HTR-8/SVneo (cell line): ENCODE measurements at places on chromosomes 16 and 17.

- DNase-seq: no peak
Measured at GRCh38 chr16:49021136-49021535, 260.5 kb downstream of the CBLN1 start.

DNA sequence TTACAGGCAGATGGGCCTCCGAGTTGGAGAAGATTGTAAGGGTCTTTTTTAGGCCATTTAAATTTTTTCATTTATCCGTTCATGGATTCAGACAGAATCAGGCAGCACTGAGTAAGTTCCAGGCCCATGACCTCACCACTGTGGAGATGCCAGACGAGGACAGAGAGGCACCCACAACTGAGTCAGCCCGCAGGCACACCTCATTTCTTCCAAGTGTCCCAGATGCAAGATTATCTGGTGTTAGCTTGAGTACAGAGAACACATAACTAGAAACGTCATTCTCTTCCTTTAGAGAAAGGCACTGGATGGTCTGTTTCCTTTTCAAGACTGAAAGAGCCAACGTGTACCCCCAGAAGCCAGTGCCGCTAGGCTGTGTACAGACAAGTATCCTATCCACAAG, 16.9 kb downstream of the CLEC16A start:
- DNase-seq: no peak

DNA sequence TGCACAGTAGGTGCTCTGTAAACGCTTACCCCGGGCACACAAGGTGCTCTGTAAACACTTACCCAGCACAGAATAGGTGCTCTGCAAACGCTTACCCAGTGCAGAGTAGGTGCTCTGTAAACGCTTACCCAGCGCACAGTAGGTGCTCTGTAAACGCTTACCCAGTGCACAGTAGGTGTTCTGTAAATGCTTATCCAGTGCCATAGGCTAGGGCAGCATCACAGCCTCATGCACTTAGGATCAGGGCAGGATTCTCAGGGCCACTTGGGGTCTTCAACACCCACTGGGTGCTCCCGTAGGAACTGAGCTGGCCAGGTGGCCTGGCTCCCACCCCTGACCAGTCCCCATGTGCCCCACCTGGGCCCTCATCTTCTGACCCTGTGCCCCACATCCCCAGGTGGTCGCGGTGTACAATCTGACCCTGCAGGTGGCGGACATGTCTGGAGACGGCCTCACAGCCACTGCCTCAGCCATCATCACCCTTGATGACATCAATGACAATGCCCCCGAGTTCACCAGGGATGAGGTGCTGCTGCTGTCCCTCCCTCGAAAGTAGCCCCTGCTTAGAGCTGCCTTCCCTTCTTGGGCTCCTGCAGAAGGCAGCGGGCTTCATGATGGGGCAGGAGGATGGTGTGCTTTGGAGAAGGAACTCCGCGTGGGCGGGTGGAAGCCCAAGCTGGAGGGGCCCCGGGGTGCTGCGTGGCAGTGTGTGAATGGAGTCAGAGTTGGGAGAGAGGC, 13.1 kb downstream of the SLC22A31 start:
- DNase-seq: peak; percentile 39

DNA sequence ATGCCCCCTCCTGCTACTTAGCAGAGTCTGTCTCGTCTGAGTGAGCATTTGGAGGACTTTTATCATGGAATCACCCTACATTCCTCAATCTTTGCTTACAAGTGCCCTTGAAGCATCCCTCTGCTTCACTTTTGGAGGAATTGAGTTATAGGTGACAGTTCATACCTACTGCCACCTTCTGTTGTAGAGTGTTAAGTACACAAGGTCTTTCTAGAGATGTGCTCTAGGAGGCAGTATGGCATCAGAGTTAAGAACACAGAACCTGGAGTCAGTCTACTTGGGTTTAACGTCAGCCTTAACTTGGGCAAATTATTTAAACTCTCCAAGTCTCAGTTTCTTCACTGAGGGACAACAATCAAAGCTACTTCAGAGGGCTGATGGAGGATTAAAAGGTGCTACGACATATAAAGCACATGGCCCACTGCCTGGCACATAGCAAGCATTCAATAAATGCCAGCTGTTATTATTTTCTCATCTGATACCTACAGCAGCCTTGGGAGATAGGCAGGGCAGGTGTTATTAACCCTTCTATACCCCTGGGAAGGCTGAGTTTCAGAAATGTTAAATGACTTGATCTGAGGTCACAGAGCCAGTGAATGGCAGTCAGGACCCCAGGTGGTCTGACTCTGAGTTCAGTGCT, 62.2 kb downstream of the UTP18 start:
- peak; percentile 54 for DNase-seq
